ENCODE measurements at places on chromosomes 13 and 19. TPM values are rescaled to one million over a fixed set of nuclear protein-coding genes. Genes with fewer than 3 reads are reported as not detected.

GRCh38 chr13:104530741-104531140, 1464.5 kb upstream of the SLC10A2 start:
- no peak for DNase-seq

DNA sequence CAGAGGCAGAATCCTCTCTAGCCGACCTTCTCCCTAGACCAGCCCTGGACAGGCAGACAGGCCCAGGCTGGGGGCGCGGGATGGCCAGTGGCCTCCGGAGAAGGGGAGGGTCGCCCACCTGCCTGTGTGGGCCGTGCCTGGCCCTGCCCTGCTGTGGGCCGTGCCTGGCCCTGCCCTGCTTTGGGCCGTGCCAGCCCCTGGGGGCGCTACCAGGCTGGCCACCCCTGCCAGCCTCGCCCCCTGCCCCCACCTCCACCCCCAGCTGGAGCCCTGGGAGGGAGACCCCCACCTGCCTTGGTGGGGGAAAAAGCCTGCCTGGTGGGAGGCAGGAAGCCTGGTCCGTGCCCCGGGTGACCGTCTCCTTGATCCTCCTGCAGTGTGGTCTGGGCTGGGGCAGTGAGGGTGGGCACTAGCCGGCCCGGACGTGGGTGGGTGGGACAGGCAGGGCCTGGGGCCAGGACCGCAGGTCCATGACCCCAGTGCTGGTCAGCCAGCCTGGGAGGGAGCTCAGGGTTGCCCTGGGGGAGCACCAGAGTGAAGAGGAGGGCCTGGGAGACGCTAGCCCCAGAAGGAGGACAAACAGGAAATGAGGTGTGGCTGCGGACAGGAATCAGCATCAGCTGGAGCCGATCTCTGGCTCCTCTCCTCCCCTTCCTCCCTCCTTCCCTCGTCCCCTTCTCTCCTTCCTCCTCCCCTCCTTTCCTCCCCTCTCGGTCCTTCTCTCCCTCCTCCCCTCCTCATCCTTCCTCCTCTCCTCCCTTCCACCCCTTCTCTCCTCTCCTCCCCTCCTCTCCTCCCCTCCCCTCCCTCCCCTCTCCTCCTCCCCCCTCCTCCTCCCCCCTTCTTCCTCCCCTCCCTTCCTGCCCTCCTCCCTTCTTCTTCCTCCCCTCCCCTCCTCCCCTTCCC, 5.1 kb upstream of the MKNK2 start:
- peak; percentile 40 for DNase-seq

- no peak for DNase-seq
Observed at GRCh38 chr19:33562636-33563035, 41.0 kb upstream of the PEPD start.

- DNase-seq, result peak; percentile 22
Observed at GRCh38 chr19:4506449-4507149, 11.7 kb downstream of the PLIN4 start.

- DNase-seq, result no peak
Observed at GRCh38 chr19:29395111-29395733, 130.6 kb upstream of the VSTM2B start.

DNA sequence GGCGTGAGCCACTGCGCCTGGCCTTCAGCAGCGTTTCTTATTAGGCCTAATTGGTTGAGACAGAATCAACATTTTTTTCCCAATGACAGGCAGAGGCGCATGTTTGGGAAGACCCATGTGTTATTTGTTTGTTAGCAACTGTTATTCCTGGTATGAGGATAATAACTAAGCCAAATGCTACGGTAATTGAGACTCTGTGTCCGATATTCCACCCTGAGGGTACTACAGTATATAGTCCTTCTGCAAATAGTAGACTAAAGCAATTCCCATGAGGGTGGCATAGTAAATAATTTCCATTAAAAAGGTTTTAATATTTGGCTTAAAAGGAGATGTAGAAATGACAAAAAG, 18.4 kb upstream of the CCL25 start:
- DNase-seq, result no peak

GRCh38 chr13:69292789-69293425, 814.7 kb upstream of the ATXN8OS start:
- no peak for DNase-seq

DNA sequence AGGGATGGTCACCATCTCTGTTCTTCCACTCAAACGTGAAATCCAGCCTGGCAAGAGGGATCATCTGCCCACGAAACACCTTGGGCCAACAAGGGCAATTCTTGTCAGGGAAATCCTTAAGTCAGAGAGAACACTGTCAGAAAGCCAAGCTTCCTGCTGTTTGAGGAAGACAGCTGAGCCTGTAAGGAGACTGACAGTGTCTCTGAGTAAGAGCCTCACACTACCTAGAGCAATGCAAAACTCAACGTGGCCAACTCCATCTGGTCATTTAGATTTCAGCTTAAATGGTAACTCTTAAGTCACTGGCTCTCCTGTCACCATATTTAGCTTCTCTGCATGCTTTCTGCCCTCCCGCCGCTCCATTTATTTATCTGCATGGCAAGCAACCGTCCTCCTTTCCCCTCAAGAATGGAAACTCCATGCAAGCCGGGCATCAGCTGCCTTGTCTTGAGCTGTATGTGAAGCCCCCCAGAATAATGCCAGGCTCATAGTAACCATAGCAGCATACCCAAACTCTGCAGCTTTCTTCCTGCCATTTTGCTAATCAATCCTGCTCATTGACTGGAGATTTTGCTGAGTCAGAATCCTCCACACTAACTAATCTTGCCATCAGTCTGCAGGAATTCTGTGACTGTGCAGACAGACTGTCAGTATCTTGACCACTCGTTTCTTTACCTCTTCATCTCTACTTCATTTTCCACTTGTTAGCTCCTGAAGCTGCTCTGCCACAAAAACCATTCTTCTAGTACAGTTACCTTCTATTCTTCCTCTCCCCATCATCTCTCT, 159.8 kb downstream of the IRS2 start:
- DNase-seq, result peak; percentile 9

- no peak for DNase-seq
Observed at GRCh38 chr13:57734306-57734705, 102.8 kb downstream of the PCDH17 start.

DNA sequence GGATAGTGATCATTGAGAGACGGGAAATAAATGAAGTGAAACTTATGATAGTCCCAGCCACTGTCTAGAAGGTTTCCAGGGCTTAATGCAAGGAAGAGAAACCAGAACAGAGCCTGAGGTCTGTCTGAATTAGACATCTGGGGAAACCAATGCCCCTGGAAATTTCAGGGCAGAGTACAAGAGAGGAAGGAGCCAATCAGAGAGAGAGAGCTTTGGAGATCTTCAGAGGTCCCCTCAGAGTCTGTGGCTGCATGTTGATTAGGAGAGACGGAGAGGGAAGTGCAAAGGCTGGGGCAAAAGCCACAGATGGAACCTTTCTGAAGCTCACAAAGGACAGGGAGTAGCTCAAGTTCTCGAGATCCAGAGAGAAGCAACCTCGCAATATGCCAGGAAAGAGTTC, 378.0 kb downstream of the DNAJC15 start:
- DNase-seq, result no peak

- no peak for DNase-seq
Observed at GRCh38 chr19:11044431-11044830, 44.8 kb upstream of the LDLR start.

GRCh38 chr19:17209126-17210036, 5.8 kb upstream of the USE1 start:
- DNase-seq, result peak; percentile 68

- DNase-seq, result no peak
Observed at GRCh38 chr19:46270521-46271256, 26.2 kb upstream of the HIF3A start.

DNA sequence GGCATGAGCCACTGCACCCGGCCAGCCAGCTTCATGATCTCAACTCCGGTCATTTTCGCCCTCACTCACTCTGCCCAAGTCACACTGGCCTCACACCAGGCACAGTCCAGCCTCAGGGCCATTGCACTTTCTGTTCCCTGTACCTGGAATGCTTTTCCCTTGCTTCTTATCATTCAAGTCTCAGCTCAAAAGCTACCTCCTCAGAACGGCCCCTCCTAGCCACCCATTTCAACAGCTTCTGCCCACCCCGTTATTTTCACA, 2.5 kb upstream of the TLE2 start:
- DNase-seq, result no peak

DNA sequence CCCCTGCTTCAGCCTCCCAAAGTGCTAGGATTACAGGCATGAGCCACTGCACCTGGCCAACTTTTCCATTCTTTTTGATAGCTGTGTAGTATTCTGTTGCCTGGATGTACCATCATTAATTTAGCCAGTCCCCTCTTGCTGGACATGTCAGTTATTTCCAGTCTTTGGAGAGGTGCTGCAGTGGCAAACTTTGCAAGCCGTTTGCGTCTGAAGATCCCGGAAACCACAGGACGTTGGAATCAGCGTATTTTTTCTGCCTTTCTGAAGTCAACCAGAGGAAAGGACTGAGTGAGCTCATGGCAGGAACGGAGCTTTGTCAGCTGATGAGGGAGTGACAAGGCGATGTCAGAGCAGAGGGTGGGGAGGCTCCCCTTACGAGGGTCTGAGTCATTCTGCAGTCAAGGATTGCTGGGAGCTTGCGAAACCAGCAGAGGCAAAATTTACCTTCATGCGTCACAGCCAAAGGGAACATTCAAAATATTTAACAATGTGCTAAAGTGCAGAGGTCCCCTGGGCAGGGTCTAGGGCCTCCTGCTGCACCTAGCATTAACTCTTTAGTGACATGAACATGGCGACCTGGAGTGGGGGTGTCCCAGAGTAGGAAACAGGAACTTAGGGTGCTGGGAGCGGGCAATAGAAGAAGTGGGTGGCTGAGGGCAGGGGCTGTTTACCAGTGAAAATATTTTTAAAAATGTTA, 5.6 kb downstream of the C5AR1 start:
- peak; percentile 89 for DNase-seq

DNA sequence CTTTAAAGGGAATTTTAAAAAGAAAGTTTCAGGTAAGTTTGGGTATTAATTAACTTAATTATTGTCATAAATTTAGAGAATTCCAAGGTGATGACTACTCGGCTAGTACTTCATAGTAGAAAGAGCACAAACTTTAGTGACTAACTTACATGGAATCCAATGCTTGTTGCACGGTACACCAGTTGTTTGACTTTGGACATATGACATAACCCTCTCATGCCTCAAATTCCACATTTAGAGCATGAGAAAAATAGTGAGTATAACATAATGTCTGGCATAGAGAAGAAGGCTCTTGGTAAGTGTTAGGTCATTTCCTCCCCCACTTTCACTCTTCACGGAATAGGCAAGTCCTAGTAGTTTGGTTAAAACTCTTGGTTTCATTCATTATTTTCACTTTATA, 1249.4 kb upstream of the SLC10A2 start:
- peak; percentile 26 for DNase-seq

GRCh38 chr19:16051254-16052025, 24.9 kb upstream of the TPM4 start:
- DNase-seq, result no peak

DNA sequence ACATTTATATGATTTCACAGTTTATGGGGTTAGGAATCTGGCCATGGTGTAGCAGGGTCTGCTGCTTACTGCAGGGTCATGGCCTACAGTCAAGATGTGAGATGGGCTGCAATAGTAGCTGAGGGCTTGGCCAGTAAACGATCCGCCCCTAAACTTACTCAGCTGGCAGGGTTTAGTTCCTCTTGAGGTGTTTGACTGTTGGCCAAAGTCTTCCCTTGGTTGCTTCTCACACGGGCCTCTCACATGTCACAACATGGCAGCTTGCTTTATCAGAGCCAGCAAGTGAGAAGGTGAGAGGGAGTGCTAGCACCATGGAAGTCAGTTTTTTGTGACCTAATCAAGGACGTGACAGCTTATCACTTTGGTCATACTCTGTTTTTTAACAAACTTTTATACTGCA, 77.1 kb downstream of the DNAJC3 start:
- DNase-seq, result peak; percentile 29

DNA sequence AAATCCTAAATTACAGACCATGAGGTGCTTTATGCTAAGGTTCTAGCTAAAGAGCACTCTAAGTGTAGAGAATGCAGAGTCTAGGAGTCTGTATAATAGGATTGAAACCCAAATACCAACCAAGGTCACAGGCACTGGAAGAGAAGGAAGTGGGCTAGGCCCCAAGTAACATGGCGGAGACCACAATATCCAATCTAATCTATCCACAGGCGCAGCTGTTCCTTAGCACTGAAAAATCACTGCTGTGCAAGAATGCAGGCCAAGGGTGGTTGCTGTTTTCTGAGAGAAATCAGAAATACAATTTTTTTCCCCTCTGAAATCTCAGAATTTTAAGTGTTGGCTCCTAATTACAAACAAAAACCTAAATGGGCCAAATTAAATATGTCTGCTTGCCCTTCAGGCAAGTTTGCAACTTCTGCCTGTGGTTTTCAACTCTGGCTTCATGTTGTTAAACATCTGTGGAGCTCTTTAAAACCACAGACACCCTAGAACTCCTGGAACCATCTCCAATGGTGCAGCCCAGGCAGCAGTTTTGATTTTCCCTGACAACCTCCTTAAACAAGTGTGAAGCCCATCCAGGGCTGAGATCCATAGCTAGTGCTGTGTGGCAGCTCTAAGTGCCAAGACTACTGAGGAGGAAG, 6.1 kb downstream of the RANBP3 start:
- no peak for DNase-seq

- DNase-seq, result no peak
Observed at GRCh38 chr19:18312092-18312534, 10.8 kb downstream of the LSM4 start.

GRCh38 chr13:43663474-43664090, 123.2 kb downstream of the ENOX1 start:
- DNase-seq, result peak; percentile 3

DNA sequence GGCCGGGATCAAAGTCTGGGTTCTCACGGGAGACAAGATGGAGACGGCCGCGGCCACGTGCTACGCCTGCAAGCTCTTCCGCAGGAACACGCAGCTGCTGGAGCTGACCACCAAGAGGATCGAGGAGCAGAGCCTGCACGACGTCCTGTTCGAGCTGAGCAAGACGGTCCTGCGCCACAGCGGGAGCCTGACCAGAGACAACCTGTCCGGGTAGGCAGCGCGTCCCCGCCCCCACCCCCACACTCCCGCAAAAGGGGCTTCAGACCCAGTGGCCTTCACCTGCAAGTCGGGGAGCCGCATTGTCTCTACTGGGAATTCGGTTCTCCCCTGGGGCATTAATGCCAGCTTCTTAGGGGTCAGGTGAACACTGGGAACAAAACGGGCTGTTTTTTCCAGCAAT, 114.7 kb upstream of the MCF2L start:
- DNase-seq, result no peak

The FAM216B gene
- total RNA-seq, result not detected

The ZNF613 gene
- 3.0 TPM for total RNA-seq

The C5AR1 gene
- total RNA-seq, result not detected

The SIGLEC12 gene
- total RNA-seq, result not detected

The RTBDN gene
- 0.95 TPM for total RNA-seq

The FXYD3 gene
- total RNA-seq, result not detected

The ZNF525 gene
- 2.7 TPM for total RNA-seq

The FCAR gene
- total RNA-seq, result 0.95 TPM
